NCI-H1436 (cell line): ENCODE measurements at places on chromosomes 7 and 10.

- DNase-seq = no peak
Observed at GRCh38 chr7:150854066-150855000, 2.0 kb downstream of the AOC1 start.

GRCh38 chr7:116772423-116772863 is 89.9 kb upstream of the CAPZA2 start:
- DNase-seq = no peak

GRCh38 chr10:21352886-21353285 is 172.6 kb downstream of the SKIDA1 start:
- DNase-seq = no peak

GRCh38 chr7:371119-371778 is 81.3 kb downstream of the FOXL3 start:
- no peak for DNase-seq

DNA sequence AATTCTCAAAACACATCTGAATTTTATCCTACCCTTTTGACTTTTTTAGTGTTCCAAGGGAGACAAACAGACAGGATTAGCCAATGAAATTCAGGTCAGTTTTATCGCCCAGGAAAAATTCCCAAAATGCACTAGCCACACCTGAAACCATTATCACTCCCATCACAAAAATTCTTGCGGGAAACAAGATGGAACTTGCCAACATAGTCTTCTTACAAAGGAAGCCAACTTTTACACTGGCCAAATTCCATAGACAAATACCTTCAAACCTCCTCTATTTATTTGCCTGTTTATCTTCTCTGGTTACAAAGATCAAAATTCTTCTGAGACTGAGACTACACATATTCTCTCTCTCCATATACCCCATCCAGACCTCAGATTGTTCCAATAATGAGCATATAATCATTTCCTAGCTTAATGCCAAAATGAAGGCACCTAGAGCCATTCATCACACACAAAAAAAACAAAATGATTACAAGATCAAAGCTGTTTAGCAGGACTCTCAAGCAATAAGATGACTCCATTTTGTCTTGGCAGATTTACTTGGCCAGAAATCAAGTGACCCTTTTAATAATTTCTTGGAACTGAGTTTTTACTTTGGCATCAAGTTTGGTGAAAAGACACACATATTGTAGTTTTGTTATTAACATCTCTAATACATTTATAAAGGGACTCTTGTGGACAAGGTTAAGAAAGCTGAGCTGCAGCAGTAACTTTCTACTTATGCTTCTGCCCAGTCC is 30.2 kb downstream of the MET start:
- DNase-seq = no peak

DNA sequence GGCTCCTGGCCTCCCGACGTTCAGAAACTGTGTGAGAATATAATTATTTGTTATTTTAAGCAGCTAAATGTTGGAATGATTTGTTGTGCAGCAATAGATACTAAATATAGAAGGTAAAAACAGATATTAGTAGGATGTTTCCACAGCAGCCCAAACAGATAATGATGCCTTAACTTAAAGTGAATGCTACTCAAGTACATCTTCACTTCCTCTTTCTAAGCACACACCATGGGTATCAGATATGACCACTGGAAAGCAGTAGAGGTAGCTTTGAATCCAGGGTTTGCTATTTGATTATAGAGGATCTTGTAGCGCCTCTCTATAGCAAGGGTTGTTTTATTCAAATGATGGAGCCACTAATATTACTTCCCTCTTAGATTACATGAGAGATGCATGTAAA is 38.2 kb upstream of the BET1 start:
- DNase-seq = no peak

DNA sequence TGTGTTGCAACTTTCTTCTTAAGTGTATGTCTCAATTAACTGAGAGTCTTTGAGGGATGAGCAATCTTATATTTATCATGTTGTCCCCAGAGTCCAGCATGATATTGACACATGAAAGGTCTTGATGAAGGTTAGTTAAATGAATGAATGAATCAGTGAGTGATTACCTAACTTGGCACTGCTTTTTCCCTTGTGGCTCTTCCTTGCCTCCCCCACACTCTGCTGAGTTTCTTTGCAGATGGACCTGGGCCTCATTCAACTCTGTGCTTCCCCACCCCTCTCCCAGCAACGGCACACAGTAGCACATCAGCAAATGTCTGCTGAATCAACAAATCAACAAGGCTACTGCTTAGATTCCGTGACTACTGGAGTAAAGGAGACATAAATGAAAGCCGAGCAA is 235.1 kb upstream of the CXCL12 start:
- DNase-seq = no peak

GRCh38 chr10:116155191-116155590 is 117.8 kb downstream of the GFRA1 start:
- no peak for DNase-seq

- no peak for DNase-seq
Observed at GRCh38 chr7:28608731-28609130, 196.4 kb downstream of the CREB5 start.

GRCh38 chr7:47536661-47537611 is 45.0 kb downstream of the TNS3 start:
- DNase-seq = no peak

DNA sequence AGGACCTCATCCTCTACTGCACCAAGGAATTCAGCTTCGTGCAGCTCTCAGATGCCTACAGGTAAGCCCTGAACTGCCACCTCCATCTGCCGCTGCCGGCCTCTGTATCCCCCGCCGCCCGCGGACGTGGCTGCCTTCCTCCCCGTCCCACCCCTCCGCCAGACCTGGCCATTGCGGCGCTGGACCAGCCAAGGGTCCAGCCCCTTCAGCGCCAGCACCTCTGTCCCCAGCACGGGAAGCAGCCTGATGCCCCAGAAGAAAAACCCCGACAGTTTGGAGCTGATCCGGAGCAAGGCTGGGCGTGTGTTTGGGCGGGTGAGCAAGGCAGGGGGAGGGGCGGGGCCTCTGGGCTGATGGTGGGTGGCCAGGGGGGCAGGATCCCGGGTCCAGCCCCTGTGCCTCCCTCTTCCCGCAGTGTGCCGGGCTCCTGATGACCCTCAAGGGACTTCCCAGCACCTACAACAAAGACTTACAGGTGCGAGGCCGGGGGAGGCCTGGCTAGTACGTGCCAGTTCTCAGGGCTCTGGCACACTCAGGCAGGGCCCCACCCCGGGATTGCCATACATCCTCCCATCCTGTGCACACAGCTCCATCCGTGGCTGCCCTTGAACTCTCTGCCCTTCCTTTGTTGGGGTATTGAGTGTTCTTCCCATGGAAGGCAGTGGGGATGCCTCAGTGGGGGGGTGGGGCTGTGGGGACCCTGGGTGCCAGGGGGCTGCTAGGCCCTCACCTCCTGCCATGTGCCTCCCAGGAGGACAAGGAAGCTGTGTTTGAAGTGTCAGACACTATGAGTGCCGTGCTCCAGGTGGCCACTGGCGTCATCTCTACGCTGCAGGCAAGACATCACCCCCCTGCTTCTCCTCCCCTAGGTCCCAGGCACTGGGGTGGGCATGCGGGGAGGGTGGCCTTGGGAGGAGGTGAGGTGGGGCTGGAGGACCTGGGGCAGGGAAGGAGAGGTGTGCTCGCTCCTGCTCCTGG is 13.5 kb downstream of the ASL start:
- DNase-seq = no peak

- DNase-seq = no peak
Observed at GRCh38 chr7:143901332-143901667, 676 bp downstream of the TCAF1 start.

DNA sequence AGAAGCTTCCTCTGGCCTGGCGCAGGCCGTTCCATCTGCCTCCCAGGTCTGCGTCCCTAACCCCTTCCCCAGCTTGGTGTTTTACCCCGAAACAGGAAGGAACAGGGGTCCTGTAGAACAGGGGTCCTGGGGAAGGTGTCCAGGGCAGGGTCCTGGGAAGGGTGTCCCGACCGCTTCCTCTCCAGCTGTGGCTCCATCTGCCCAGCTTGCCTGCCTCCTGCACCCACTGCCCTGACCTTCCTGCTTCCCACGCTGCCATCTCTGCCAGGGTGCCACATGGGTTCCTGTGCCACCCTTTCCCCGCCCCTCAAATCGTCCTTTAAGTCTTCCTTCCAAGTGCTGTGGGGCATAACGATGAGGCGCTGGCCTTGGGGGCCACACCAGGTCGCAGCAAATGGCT is 32.4 kb downstream of the WDR86 start:
- DNase-seq = no peak

GRCh38 chr7:28766359-28766758 is 191.8 kb downstream of the TRIL start:
- no peak for DNase-seq

GRCh38 chr7:99629643-99630042 is 12.9 kb downstream of the ZSCAN25 start:
- DNase-seq = no peak

- DNase-seq = no peak
Observed at GRCh38 chr7:158547817-158548216, 39.8 kb downstream of the PTPRN2 start.

- no peak for DNase-seq
Observed at GRCh38 chr10:68163735-68164134, 54.4 kb downstream of the MYPN start.

DNA sequence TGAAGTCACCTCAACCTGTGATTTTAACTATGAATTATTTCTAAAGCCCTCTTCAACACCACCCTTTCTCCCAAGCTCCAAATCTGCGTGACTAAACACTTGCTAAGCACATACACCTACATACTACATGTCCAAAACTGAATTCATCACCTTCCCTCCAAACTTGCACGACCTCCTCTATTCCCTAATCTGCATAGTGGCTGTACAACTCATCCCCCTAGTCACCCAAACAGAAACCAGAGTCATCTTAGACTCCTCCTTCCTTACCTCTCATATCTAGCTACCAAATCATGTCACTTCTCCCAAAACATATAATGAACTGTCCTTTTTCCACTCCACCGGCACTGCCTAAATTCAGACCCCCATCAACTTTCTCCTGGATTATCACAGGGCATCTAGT is 16.2 kb downstream of the ARHGAP21 start:
- no peak for DNase-seq

DNA sequence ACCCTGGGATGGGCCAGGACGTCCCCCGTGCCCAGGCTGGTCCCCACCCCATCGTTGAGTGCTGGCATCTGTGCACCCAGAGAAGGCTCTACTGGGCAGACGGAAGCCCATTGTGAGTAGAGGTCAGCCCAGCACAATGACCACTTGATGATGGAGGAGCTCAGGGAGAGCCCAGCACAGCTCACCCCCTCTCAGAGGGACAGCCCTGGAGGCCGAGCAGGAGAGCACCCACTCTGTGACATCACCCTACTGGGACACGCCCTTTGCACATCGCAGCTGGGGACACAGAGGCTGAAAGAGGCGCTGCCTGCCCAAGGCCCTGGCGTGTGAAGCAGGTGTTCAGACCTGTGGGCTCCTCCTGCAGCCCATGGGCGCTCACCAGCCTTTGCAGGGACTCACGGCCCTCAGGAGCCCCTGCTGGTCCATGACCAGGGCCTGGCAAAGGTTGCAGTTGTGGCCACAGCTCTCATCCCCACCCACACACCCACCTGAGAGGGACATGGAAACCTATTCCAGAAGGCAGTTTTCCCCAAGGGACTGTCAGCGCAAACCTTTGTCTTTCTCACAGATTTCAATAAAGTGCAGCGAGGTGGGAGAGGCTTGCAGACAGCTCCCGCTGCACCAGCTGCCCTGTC is 67.2 kb upstream of the PPP2R2D start:
- DNase-seq = no peak

DNA sequence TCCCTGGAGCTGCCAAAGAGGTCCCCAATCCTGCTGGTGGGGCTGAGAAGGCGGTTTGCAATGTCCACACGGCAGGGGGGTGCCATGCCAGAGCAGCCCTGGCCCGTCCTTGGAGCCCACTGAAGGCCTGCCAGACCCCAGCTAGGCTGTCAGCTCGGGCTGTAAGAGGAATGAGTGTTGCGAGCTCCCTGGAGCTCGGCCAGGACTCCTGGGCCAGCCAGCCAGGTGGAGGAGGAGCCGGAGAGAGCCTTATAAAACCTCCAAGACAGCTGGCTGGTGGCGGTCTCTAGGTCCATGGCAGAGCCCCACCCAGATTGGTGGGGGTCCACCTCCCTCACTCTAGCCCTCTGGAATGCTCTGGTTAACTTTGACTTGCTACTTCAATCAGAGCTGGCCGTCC is 55.1 kb upstream of the CALN1 start:
- no peak for DNase-seq

GRCh38 chr10:58755677-58756076 is 243.0 kb downstream of the BICC1 start:
- no peak for DNase-seq

- no peak for DNase-seq
Observed at GRCh38 chr10:106708506-106708905, 456.0 kb downstream of the SORCS1 start.

- DNase-seq = no peak
Observed at GRCh38 chr7:1011297-1012003, 28.5 kb downstream of the CYP2W1 start.

- no peak for DNase-seq
Observed at GRCh38 chr7:96400518-96400917, 78.6 kb upstream of the SLC25A13 start.

GRCh38 chr7:104773796-104774195 is 240.2 kb upstream of the KMT2E start:
- no peak for DNase-seq

- no peak for DNase-seq
Observed at GRCh38 chr10:2963889-2964631, 103.3 kb upstream of the PFKP start.

DNA sequence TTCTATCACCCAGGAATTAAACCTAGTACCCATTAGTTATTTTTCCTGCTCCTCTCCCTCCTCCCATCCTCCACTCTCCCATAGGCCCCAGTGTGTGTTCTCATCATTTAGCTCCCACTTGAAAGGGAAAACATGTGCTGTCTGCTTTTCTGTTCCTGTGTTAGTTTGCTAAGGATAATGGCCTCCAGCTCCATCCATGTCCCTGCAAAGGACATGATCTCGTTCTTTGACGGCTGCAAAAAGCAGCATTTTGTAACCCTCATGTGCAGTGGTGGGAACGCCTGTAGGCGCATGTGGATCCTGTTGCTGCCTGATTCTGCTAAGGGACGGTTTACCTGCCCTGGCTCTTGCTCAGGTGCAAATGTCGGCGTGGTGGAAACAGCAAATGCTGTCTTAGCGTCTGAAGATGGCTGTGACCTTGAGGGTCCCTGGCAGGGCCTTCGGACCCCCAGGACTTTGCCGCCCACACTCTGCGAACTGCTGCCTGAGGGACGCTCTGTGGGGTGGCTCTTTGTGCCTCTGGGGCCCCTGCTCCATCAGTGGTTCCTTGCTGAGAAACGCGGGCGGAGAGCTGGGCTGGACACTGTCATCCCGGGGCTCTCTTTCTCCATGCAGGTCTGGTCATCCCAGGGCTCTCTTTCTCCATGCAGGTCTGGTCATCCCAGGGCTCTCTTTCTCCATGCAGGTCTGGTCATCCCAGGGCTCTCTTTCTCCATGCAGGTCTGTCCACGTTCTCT is 5.6 kb upstream of the MTG1 start:
- DNase-seq = no peak

DNA sequence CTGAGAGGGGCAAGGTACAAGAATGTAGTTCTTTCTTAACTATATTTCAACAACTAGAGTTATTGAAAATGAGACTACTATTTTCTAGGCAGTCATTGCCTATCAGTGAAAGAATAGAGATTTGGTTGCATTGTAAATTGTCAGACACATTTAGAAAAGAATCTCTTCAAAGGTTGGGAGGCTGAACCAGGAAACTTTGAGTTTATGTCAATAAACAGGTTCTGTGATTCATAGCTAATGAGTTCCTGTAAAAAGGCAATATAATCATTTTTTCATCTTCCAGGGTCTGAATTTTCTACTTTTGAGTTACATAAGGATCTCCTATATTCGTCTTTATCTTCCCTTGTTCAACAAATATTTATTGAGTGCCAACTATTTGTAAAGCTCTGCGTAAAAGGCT is 47.1 kb downstream of the MAGI2 start:
- DNase-seq = no peak
